Endothelial cell (in vitro differentiated cells): ENCODE measurements at places on chromosomes 1 and 21.
A peak's percentile ranks its signal among the peaks of the same experiment; 100 is the strongest.

- no peak for DNase-seq
Observed at GRCh38 chr1:85975912-85976371, 180.6 kb downstream of the COL24A1 start.

DNA sequence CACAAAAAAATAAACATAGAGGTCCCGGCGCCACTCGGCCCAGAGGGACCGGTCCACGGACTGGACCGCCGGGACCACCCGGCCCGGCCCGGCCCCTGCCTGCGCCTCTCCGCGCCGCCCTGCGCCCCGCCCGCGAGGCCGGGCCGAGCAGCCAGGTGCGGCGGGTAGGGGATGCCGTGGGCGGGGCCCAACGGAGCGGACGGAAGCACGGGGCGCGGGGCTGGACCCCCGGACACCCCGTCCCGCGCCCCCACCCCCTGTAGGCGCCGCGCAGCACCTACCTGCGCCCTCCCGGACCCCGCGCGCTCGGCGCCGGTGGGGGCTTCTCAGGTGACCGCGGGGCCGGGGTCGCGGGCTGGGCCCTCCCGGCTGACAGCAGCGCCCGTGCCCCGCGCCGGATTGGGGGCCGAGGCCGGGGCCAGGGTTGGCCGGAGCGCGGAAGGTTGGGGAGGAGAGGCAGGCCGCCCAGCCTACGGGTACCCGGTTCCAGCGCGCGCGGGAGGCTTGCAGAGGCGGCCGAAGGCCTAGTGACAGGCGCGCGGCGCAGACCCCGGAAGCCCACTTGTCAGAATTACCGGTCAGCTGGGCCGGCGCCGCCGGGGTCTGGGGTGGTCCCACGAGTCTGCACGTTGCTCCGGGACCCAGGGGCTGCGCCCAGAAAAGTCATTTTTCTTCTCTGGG lies 351.9 kb upstream of the CAMK1G start:
- DNase-seq: no peak

DNA sequence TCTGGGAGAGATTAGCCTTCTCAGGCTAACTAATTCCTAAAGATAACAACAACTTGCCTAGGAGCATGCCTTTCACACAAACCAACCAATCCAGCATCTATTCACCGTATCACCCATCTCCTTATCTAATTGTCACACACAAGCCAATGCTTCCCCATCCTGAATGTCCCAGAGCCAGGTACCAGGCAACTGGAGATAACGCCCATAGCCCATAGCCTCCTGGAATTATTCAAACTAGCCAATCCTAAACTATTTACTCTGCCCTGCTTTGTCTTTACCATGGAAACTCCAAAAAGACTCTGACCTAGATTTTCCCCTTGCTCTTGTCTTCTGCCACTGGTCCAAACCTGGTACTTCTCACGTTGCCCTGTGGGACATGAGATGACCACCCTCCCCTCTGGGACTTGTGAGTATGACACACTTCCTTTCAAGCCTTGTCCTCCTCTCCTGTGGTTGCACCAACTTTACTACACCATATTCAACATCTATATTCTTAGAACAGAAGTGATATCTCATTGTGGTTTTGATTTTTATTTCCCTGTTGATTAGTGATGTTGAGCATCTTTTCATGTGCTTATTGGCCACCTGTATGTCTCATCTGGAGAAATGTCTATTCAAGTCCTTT lies 8.8 kb upstream of the ATG4C start:
- no peak for DNase-seq

DNA sequence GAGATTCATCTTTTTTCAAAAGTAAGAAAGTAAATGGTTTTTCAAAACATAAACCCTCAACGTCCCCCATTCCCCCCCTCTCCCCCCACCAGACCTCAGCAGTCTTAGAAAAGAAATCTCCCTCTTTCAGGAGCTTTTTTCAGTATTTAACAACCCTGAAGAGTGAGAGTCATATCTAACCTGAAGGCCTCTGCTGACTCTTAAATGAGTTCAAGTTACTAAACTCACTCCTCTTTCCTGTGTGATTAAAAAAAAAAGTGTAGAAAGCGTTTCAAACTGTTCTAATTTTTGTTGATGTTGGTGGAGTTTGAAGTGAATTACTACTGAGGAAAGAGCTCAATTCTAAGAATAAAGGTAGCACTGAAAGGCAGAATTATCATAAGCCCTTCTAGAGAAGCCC lies 93.7 kb downstream of the VAV3 start:
- DNase-seq: no peak

GRCh38 chr21:38273745-38274542 lies 17.2 kb downstream of the KCNJ15 start:
- no peak for DNase-seq

GRCh38 chr1:67700692-67701410 lies 15.8 kb downstream of the GADD45A start:
- peak; percentile 41 for DNase-seq

DNA sequence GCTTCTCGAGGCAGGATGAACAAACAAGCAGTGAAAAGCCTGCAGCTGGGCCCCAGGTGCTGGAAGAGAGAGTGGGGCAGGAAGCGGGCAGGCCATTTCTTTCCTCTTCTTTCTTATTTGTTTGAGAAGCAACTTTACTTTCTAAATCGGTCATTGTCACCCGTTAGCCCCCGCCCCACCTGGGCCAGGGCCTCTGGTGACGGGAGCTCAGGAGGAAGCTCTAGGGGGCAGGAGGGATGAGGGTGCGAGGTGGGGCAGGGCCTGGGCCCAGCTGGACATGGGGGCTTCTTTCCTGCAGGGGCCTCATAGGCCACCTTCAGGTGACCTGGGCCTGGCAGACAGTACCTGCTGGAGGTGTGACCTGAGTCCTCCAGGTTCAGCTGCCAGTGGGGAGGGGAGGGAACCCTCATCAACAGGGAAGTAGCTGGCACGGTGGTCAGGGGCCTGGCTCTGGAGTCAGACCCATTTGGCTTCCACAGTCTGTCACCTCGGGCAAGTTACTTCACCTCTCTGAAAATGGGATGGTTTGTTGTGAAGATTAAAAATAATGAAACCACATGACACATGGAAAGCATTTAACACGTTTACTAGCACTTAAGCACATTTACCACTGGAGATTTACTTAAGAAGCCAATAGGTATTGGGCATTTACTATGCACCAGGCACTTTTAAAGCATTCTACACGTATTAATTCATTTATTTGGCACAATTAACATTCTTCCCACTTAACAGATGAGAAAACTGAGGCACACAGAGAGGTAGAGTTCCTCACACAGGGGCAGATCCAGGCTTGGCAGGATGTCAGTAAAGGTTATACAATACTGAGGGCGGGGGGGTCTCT lies 54.1 kb upstream of the ID3 start:
- no peak for DNase-seq

DNA sequence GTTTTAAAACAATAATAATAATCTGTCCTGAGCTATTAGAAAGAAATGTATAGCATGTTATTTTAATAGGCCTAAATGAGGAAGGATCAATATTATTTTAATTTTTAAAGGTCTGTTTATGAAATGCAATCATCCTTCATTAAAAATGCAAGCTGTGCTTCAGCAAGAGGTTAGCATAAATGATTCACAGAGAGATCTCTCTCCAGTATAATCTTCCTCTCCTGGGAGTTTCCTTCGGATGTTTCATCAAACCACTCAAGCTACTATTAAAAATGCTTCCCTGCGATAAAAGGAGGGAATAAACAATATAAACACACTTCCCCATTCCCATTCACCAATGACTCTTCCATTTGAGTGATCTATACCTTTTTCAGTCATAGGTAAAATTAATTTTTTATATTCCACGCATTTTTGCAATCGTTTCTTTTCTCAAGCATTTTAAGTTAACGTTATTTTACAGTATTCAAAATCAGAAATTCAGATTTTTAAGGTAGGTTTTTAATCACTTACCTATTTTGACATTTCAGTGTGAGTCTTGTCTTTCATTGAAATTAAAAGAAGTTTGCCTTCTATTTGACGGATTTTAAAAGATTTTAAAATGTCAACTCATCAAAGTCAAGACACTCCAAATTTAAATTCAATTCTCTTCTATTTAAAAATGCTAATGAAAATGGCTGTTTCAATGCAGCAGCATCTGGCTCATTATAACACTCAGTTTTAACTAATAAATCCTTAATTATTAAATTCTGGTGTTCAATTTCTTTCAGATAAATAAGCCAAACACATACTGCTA lies 64.3 kb downstream of the RERE start:
- no peak for DNase-seq

DNA sequence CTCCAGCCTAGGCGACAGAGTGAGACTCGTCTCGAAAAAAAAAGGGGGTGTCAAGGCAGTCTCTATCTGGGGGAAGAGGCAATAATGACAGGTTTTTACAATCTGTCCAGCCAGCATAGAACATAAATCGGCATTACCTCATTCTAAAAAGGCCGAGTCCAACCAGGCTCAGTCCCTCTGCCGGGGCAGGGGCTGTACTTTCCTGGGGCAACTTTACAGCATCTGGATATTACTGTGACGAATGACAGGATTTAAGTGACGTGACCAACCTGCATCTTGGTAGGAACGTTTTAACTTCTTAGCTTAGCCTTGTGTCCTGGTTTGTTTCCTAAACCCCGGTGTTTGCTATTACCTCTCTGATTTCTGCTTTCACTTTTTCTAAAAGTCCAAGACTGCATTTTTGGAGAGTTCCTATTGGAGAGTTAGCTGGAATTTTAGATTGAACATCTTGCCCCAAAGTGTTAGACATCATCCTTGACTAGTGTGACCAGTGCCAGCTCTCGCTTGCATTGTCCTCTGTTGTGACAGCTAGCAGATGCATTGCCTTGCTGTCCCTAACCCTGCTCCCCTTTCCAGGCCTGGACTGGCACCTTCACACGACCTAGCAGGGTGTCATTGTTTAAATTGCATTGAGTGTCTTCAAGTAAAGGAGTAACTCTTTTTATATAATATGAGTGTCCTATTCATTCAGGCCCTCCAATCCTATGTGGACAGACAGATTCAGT lies 96.5 kb downstream of the TGFBR3 start:
- DNase-seq: no peak

GRCh38 chr1:226407199-226407496 lies 745 bp downstream of the PARP1 start:
- no peak for DNase-seq

GRCh38 chr1:161114556-161114955 lies 3.3 kb downstream of the PFDN2 start:
- no peak for DNase-seq

DNA sequence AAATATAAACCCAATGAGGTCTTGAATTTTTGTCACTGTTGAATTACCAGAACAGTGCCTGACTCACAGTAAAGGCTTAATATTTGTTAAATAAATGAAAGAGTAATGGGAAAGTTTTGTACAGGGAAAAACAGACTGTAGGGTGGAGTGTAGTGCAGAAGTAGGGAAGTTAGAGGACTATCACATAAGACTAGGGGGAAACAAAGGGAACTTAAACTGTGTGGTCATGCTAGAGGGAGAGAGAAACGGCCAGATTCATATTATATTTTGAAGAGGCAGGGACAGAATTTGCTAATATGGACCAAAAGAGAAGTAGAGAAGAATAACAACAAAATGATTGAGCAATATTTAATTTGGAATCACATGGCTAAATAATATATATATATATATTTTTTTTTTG lies 14.8 kb downstream of the CTSK start:
- DNase-seq: no peak

GRCh38 chr1:205770618-205771017 lies 4.7 kb downstream of the RAB29 start:
- DNase-seq: no peak

- DNase-seq: peak; percentile 26
Observed at GRCh38 chr1:22711071-22711470, 432 bp downstream of the EPHB2 start.

DNA sequence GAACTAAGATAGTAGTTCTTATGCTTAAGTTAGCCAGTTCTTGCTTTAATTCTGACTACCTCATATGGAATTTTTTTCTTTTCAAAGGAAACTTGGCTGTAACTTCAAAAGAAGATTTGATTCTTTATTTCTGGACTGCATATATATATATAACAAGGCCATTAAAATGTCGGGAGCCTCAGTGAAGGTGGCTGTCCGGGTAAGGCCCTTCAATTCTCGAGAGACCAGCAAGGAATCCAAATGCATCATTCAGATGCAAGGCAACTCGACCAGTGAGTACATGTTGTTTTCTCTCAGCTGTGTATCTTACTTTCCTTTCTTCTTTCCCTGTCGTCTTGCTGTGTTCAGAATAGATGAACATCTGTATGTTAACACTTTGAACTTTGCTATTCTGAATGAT lies 21.8 kb downstream of the KIF1B start:
- DNase-seq: no peak

GRCh38 chr1:245481261-245481660 lies 326.5 kb downstream of the KIF26B start:
- no peak for DNase-seq

DNA sequence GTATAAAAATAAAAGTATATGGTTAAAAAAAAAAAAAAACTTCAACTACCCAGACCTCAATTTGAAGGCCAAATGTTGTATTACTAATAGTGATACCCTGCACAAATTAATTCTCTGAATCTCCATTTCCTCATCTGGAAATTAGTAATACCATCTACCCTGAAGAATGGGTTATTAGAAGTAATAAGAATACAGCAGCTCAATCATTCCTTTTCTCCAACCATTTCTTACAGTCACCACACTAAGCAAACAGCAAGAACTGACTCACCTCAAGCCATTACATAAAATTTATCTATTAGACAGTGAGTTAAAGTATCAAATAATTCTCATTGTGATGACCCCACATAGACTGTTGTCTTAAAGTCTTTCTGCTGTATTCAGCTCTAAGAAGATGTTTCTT lies 39.6 kb downstream of the RERE start:
- DNase-seq: no peak

- DNase-seq: no peak
Observed at GRCh38 chr1:9321480-9321849, 28.8 kb downstream of the SPSB1 start.

GRCh38 chr21:27681841-27682240 lies 715.0 kb upstream of the ADAMTS5 start:
- DNase-seq: no peak

- DNase-seq: no peak
Observed at GRCh38 chr1:222820171-222820712, 5.4 kb downstream of the DISP1 start.

DNA sequence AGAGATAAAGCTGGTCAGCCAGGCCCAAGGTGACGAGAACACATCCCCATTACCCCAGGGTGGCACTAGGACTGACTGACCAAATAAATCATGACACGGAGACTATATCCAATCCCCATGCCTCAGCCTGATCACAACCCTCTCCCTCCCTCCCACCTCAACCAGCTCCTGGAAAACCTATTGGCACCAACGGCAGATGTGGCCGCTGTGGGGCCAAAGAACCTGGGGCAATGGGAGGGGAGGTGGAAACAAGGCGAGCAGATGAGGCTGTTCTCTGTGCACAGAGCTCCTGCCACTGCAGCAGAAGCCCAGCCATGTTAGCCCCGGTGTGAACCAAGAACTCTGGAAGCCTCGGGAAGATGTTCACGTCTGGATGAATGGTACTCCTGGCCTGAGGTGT lies 77.6 kb downstream of the CD247 start:
- DNase-seq: no peak

GRCh38 chr21:17003763-17004373 lies 509.0 kb upstream of the CXADR start:
- no peak for DNase-seq

GRCh38 chr1:156860628-156861423 lies at the start of gene NTRK1:
Gene NTRK1 (plus strand): TSS chr1:156860865. CDS start chr1:156860935, 70 bp downstream.
- no peak for DNase-seq
